ENCODE measurements at places on chromosomes 12 and 14.

GRCh38 chr14:62946221-62946620 is 99.0 kb downstream of the KCNH5 start:
- no peak for DNase-seq

GRCh38 chr12:112992541-112993398 is 14.5 kb downstream of the OAS2 start:
- peak; percentile 67 for DNase-seq

GRCh38 chr12:38527631-38528030 is 211.1 kb downstream of the ALG10B start:
- no peak for DNase-seq

- no peak for DNase-seq
These were observed 11.9 kb downstream of the CACNA2D4 start for GRCh38 chr12:1906579-1906978.

DNA sequence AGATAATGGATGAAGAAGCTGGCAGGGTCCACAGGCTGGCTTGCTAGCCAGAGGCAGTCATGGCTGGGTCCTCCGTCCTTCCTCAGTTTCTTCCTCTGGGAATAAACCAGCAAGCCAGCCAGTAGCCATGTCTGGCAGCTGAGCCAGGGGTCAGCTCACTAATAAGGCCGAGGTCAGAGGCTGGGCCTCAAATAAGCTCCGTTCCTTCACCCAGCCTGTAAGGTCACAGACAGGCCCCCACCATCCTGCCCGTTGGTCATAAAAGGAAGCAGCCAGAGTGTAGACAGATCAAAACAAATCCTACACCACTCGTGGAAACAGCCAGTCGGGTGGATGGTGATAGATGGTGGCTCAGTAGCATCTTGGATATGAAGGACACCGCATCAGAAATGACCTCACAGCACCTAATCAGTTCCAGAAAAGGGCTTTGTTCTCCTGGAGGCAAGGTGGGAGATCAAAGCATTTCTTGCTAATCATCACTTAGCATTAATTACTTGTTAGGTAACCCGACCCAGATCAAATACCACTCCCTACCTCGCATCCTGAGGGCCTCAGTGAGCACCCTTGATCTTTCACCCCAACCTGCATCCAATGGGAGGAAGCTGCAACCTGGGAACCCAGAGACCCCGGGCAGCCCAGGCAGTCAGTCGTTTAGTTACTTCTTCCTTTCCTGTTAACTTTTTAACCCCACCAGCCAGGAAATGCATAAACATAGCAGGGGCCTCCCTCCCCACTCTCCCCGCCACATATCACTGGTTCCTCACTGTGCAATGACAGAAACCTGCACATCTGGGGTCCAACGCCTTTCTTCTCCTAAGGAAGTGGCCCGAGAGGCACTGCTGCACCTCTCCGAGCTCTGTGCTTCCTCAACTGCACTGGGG is 90.2 kb downstream of the KDM2B start:
- no peak for DNase-seq

DNA sequence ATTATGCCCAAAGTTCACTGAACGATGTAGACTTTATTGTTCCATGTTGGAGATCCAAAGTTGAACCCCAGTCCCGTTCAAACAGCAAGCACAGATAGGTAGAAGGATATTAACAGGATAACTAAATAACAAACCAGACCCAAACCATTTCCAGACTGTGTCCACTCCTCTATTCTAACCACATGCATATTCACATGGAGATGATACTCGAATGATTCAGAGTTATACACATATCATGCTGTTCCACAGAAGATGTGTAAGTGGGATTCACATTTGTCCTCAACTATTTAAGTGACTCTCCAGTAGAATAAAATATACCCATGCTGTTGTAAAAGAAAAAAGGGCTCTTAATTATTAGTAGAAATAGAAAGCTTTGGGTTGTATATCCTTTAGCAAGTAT is 185.9 kb downstream of the ITPR2 start:
- DNase-seq = no peak

DNA sequence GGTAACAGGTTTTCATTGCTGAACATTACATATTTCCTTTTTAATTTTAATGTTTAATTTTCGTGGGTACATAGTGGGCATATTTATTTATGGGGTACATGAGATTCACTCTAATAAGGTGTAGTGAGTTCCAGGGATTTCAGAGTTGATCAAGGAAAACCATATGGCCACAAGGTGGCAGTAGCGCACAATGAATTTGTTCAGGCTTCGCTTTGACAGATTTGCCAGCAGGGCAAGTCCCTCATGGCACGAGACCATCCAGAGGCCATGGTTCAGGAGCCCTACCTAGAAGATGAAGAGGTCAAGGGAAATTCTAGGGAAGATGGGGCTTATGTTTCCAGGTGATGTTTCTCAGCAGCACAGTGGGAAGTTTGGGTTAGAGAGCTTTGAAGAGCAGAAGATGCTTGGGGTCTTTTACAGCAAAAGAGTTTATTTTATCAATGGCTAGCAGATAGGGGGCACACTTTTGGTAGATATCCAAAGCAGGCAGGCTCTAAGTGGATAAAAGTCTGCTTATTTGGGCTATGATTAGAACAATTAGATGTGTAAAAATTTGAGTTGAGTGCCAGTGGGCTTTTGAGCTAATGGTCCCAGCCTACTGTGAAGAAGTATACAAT is 1004.4 kb downstream of the AACS start:
- DNase-seq = peak; percentile 28

DNA sequence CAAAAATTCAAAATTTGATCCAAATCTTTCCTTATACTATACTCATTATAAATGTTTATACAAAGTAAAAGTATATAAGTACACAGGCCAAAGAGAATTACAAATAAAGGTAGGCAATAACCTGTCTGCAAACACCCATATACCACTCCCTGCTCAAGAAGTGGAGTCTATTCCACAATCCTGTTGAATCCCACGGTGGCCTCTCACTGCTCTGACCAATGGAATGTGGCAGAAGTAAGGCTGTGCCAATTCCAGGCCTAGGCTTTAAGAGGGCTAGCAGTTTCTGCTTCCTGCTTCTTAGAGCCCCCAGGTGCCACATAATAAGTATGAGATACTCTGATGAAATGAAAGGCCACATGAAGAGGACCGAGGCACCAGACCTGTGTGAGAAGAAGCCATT is 79.8 kb upstream of the CFL2 start:
- DNase-seq = no peak

- no peak for DNase-seq
These were observed 398.7 kb downstream of the TMEM121 start for GRCh38 chr14:105924951-105925591.

GRCh38 chr12:124769163-124769530 is 94.5 kb downstream of the SCARB1 start:
- no peak for DNase-seq

DNA sequence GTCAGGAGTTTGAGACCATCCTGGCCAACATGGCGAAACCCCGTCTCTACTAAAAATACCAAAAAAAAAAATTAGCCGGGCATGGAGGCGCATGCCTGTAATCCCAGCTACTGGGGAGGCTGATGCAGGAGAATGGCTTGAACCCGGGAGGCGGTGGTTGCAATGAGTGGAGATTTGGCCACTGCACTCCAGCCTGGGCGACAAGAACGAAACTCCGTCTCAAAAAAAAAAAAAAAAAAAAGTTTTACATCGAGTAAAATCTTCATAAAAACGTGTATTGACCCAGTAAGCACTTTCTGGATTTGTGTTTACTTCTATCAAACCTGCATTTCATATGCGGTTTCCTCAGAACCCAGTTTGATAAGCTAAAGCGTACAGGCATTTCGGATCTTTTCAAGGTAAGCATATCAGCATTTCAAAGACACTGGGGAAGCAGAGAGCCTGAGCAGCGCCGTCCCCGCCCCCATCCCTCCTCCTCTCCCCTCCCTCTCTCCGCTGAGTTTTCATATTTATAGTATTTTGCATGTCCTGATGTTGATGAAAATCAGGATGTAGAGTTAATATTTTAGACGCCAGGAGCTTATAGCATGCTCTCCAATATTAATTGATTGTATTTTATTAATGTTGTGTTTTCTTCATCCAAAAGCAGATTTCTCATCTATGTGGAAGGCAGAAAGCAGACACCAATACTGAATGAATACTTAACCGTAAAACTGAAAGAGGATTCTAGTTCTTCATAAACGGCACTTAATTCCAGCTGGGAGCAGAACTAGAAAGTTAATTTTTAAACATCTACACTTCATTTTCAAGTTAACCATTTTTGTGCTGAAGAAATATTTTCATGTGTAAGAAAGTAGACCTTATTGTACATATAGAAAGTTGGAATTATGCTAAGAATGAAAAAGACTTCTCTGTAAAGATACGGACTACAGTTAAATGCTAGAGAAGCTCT is 9.2 kb upstream of the HIP1R start:
- DNase-seq = no peak

DNA sequence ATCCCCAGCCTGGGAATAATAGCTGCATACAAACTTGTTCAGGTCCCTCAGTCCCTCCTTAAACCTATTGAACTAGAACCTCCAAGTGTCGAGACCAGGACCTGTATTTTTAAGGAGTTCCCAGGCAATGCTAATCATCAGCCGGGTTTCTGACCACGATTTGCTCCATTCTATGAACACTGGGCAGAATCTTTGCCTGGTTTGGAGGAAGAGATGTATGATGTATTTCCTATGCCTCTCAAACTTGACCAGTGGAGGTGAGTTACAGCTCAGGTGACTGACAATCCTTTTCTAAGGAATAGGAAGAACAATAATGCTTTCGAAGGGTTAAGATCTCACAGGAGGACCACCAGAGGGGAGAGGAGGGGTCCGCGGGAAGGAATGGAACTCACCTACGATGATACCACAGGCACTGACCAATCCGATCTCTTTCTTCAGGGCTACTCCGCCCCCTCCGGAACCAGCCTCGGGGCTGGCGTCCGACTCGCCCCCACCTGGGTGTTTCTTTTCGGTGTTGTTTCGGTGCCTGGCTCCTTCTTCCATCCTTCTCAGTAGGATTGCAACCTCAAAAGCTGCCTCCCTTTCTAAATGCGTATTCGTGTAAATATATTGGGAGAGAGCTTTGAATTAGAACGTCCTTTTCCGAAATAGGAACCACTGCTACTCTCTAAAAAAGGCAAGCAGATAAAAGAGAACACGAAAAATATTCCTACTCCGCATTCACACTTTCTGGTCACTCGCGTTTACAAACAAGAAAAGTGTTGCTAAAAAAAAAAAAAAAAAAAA is 895 bp downstream of the SLC7A8 start:
- DNase-seq = peak; percentile 29

DNA sequence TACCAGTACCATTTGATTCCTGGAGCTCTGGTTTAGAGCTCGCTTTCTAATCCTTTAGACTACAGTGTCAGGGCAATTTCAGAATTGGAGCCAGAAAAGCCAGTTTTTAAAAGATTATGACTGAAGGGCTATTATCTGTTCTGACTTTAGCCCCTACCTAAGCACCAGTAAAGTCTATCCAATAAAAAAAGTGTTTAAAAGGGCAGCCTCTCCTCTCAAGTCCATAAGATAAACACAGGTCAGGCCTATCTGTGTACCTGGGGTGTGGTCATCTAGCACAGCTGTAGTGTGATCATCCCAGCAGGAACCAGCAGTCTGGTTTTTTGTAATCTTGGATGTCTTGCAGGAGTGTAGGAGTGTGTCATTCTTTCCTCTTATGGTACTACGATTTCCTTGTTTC is 6.6 kb downstream of the APPL2 start:
- DNase-seq = no peak

DNA sequence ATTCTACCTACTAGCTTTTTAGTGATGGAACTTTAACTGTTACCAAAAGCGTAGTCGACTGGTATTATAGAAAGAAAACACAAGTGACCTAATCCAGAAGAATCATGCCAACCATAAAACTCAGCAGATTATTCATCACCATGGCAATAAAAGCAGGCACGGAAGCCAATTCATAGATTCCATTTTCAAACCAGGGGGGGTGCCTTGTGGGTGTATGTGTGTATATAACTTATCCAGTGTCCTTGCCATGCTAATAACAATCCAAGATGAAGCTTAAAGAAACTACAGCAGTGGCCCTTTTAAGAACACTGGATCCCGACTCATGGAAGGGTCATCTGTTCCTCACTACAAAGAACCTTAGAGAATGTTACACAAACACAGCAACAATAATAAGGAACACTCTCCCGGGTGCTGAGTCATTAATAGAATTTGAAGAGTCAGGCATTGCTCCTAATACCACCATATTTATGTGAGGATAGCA is 61.0 kb downstream of the EPS8 start:
- no peak for DNase-seq

- DNase-seq = no peak
These were observed 19.3 kb upstream of the KRT86 start for GRCh38 chr12:52254965-52255751.

- DNase-seq = no peak
These were observed 35.1 kb downstream of the NINJ2 start for GRCh38 chr12:627863-628741.

DNA sequence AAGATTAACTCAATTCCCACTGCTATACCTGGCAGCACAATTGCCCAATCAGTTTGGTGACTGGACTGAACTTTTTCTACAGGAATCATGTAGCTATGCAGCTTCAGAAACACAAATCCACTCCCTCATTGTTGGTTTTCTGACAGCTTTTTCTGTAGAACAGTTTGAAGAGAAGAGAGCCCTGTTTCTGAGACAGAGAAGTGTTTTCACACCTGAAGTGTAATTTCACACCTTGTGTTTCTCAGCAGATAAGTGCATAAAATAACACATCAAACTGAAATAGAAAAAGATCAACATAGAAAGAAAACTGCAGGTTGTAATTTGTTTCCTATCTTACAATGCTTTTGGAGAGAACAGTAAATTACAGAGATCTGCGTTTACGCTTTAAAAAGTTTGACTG is 335.6 kb downstream of the SNAPC1 start:
- DNase-seq = no peak

All from CD4-positive, alpha-beta T cell treated with Interleukin-1 beta for 1 hour (primary cell).